Fibroblast of skin of left biceps (primary cell): ENCODE measurements at places on chromosomes 11 and 22.
A peak's percentile ranks its signal among the peaks of the same experiment; 100 is the strongest.

DNA sequence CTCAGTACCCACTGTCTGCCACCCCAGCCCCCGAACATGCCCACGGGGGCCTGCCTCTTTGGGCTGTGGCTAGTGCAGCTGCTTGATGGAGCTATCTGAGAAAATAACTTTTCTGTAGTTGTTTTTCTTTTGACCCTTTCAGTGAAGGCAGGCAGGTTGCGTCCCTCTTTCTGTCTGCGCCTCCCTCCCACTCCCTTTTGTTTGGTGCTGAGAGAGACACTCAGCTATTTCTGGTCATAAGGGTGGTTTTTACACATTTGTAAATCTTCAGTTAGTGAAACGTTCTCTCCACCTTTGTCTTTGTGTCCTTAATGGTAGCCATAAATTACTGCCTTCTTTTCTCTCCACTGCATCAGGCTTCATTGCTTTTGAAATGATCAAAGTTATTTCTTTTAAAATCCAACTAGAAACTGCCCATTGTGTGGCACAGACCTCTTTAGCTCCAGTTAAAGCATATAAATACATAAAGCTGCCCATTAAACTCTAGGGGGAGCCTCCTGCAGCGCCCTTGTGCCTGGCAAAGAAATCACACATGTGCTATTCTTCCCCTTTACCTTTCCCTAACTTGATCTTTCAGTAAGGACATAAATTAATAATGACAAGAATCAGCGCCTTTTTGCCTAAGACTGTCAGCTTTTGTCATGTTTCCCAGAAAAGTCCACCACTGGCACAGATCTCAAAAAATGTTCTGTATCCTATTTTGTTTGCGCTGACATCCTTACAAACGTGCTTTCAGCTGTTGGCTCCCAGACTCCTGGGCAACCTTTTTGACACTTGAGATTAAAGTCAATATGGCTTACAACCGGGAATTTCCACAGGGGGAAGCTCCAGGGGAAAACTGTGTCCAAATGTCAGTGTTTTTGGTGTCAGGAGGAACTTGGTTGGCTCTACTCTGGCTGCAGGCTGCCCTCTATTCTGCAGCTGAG, 1.7 kb upstream of the SCUBE2 start:
- no peak for DNase-seq

- DNase-seq, result no peak
These were observed 724.2 kb downstream of the BRD1 start for GRCh38 chr22:49103314-49104059.

DNA sequence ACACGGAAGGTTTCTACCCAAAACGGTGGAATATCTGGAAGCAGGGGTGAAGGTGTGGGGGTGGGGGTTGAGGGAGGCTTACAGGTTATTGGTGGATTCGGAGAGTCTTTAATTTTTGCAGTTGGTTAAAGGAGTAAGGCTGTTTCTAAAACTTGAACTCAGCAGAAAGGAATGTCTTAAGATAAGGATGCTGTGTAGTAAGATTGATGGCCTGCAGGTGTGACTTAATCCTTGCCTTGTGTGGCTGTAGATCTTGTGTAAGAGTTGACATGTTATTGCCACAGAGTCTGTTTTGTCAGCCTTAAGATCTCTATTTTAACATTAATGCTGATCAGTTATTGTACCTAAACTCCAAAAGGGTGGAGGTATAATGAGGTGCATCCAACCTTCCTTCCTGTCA, 16.4 kb upstream of the OR6M1 start:
- DNase-seq, result no peak

- no peak for DNase-seq
These were observed 721.2 kb downstream of the LUZP2 start for GRCh38 chr11:25218036-25218435.

GRCh38 chr11:119109843-119110242, 2.7 kb downstream of the C2CD2L start:
- no peak for DNase-seq

- no peak for DNase-seq
These were observed 45.6 kb downstream of the OR4D9 start for GRCh38 chr11:59556917-59557348.

- DNase-seq, result no peak
These were observed 893 bp downstream of the SLC36A4 start for GRCh38 chr11:93196816-93197379.

DNA sequence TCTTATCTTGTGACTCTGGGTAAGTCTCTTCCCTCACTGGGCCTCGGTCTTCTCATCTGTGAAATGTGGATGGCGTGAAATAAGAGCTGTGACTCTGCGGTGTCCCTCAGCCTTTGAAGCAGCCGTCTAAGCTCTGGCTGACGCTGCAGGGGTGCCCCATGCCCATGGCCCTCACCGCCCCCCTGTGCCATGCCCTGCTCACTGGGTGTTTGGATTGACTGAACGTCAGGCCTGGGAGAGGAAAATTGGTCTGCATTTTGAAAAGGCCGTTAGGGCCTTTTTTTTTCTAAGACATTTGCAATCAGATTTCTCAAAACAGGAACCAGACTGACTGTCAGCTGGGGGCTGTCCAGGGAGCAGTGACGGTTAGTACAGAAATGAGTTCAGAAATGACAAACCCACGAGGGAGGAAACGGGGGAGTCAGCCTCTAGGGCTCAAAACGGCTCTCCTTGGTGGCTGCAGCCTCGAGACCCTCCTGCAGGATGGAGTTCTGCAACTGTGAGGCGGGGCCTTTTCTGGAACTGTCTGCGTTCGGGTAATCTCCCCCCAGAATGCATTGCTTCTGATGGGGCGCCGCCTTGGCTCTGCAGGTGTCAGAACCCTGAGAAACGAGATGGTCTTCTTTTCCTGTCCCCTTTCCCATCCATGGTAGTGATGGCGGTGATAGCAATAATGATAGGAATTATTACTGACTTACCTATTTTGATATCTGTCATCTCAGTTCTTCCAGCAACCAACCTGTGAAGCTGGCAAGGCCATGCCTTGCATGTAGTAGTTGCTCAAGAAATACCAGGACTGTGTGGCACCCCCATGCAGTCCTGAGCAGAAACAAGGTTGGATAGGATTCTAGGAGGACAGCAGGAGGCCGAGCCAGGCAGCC, 2.0 kb downstream of the GRK2 start:
- no peak for DNase-seq

DNA sequence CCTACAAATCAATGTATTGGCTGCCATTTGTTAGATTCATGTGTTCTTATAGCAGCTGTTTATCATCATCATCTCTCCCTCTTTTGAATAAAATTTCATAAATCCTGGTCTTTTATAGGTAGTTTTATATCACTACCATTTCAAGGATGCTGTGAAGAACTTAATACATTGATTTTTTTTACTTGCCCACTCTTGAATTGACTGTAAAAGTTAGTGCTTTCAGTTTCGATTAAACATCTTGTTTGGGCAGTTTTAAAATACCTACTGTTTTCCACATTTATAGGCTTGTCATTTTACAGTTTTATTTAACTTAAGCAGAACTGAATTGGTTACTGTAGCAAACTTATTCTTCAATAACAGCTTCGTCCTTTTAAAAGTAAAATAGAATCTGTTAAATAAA, 59.5 kb downstream of the TTC17 start:
- DNase-seq, result no peak

DNA sequence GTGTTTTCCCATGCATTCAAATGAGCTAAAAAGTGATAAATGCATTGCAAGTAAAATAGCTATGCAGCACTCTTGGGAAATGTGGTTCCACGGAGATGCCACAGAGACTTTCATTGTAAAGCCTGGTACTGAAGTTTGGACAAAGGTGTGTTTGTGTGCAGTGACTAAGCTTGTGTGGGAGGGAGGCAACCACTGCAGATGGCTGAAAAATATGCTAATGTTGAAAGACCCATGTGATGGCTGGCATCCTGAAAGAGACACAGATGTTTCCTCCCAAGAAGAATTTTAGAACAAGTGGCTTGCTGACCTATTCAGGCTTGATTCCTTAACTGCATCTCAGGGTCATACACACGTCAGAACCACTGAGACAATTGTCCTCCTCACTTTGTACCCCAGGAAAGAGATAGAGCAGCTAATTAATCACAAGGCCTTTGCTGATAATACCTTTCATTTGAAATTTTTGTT, 73.8 kb downstream of the FAM76B start:
- no peak for DNase-seq

- DNase-seq, result no peak
These were observed 43.3 kb upstream of the MMP7 start for GRCh38 chr11:102573851-102574250.

GRCh38 chr11:30511408-30511807, 74.7 kb downstream of the MPPED2 start:
- no peak for DNase-seq

DNA sequence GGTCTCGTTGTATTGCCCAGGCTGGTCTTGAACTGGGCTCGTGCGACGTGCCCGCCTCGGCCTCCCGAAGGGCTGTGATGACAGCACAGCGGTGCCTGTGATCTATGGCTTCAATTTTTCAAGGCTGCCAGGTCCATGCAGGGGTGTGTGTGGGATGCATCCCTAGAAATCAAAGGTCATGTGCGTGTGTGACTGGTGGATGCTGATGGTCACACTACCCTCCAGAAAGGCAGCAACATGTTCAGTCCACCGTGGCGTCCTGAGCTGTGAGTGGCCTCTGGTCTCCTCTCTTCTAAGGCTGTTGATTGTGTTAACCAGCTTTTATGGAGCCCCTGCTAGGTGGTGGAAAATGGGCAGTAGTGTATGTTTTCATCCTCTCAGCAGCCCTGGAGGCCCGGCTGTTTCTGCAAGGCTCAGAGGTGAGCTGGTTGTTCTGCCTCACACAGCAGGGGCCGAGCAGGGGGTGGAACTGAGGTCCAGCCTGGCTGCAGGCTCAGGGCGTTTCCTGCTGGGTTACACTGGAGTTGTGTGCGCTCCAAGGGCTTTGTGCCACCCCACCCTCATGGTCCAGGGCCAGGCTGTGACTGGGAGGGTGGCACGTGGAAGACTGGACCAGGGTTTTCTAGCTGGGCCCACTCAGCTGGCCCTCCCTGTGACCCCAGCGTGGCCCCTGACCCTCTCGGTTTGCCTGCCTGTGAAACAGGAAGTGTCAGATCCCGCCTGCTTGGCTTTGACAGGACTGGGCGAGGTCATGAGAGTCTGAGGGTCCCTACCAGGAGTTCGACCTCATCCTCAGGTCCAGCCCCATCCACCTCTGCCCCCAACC, 7.7 kb downstream of the BIK start:
- no peak for DNase-seq

DNA sequence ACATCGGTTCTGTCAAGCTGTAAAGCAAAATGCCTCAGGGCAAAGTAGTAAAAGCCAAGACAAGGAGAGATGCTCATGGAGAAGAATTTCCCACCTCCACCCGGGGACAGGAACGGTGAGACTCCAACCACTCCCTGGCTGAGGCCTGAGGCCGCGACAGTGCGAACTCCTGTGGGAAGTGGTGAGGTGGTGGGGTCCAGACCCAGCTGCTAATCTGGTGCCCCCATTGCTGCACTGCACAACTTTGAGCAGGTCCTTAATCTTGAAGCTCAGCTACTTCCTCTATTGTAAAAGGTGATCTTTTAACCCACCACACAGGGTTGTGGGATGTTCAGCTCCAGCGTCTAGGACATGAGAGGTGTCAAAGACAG, 83.9 kb downstream of the ZC3H12C start:
- DNase-seq, result no peak

DNA sequence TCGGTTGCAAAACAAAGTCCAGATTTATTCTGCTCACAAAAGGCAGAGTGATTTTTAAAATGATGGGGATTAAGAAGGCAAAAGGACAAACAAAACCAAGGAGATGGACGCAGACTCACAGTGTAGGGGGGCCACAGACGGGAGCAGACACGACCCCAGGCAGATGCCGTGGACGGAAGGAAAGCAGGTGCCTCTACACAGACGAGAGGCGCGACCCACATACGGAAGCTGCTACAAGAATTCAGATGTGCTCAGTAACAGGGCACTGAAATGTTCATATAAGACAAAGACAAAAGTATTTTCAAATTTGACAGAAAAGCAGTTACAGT, 148.9 kb downstream of the BRD1 start:
- no peak for DNase-seq

DNA sequence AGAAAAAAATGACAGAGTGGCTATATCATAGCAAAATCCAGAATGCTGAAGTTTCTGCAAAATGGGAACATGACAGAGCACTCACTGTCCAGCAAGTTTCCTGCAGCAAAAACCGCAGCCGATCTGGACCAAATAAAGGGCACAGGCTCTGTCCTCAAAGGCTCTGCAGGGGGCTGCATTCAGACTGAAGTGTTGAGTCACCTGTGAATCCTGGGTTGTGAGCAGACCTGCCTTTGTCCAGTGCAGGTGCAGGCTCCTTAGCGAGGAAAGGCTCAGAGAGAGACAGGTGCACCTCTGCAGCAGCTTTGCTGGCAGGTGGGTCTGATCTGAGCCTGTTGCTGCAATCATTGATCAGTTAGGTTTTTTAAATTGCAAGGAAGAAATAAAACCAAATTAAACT, 29.3 kb upstream of the NFAM1 start:
- no peak for DNase-seq

- DNase-seq, result no peak
These were observed 297.3 kb downstream of the TBC1D22A start for GRCh38 chr22:47059701-47060161.

- peak; percentile 12 for DNase-seq
These were observed 56.7 kb upstream of the RAB38 start for GRCh38 chr11:88231894-88232482.

DNA sequence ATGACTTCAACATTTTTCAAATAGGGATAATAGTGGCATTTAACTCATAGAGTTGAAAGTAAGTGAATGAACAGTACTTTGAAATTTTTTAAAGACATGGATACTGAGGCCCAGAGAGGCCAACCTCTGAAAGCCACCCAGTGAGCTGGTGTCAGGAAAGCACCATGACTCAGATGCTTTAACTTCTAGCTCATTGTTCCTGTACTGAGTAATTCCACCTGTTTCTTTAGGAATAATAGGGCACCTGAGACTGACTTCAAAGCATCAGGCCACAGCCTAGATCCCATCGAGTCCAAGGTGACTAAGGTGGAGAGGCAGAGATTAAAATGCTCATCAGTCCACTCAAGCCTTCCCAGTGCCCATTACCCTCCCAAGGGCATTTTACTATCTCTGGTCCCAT, 491.8 kb upstream of the TENM4 start:
- no peak for DNase-seq

GRCh38 chr11:122655527-122656072, at the start of gene UBASH3B:
Gene UBASH3B, plus strand, starts transcription at chr11:122655722. Its CDS starts 328 bp downstream, at chr11:122656050.
- DNase-seq, result peak; percentile 66

DNA sequence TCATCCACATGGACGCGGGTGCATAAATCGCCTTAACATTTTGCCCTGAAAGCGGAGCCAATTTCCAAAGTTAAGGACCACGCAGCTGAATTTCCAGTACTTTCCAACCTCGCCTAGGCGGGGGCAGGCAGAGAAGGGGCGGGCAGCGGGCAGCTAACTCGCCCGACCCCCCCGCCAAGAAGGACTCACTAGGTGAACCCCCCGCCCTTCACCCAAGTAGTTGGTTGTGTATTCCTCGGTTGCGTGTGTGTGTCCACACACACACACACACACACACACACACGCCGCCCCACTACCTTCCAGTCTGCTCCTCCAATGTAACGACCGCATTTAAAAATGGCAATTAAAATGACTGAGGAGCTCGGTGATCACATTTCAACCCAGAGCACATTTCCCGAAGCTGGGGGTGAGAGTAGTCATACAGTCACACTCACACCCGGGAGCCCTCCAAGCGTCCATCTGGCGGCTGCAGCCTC, 1.4 kb downstream of the TENM4 start:
- DNase-seq, result no peak
